NCI-H524 (cell line): ENCODE measurements at places on chromosomes 7 and 10.

DNA sequence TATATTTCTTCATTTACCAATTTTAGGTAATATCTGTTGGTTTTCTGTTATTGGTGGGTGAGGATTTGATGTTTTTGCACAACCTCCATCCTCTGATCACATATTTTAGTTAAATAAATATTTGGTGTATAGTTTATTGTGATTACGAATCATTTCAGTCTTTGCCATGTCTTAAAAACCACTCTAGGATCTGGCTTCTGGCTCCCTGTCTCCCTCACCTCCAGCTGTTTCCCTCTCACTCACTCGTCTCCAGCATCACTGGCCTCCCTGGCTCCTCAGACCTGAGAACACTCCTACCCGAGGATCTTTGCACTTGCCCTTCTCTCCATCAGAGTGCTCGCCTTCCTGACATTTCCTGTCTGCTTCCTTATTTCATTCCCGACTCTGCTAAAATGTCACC is 50.7 kb upstream of the NRF1 start:
- DNase-seq: no peak

GRCh38 chr7:28478656-28479055 is 66.3 kb downstream of the CREB5 start:
- DNase-seq: no peak

DNA sequence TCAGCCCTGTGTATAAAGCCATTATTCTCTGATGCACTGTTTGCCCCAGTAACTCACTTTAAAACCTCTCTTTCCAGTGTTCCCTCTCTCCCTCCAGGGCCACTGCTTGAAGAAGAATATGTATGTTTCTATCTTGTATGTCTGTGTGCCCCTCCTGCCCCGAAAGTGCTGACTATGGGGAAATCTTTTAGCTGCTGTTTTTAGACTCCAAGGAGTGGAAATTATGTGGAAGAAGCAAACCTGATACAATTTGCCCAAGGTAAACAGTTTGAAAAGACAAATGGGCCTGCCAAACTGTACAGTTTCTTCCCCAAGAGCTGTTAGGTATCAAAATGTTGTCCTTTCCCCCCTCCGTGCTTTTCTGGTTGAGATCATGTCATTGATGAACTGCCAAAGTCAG is 3.4 kb downstream of the ADRA2A start:
- DNase-seq: no peak

DNA sequence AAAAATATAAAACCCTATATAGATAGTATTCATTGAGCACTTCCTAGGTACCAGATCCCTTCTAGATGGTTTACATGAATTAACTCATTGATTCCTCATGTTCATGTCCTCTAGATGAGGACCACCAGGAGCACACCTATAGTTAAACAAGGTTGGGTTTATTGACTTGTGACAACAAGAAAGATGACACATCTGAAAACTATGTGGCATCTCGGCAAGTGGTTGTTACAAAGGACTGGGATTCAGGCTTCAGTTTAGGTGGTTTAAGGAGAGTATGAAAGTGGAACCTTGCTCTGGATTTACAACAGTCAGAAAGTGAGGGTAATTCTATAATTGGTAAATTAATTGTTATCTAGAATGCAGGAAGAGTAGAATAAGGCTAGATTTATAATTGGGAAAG is 99.0 kb upstream of the PHF14 start:
- DNase-seq: no peak

GRCh38 chr10:5812283-5813090 is 747 bp downstream of the GDI2 start:
- DNase-seq: peak; percentile 1

DNA sequence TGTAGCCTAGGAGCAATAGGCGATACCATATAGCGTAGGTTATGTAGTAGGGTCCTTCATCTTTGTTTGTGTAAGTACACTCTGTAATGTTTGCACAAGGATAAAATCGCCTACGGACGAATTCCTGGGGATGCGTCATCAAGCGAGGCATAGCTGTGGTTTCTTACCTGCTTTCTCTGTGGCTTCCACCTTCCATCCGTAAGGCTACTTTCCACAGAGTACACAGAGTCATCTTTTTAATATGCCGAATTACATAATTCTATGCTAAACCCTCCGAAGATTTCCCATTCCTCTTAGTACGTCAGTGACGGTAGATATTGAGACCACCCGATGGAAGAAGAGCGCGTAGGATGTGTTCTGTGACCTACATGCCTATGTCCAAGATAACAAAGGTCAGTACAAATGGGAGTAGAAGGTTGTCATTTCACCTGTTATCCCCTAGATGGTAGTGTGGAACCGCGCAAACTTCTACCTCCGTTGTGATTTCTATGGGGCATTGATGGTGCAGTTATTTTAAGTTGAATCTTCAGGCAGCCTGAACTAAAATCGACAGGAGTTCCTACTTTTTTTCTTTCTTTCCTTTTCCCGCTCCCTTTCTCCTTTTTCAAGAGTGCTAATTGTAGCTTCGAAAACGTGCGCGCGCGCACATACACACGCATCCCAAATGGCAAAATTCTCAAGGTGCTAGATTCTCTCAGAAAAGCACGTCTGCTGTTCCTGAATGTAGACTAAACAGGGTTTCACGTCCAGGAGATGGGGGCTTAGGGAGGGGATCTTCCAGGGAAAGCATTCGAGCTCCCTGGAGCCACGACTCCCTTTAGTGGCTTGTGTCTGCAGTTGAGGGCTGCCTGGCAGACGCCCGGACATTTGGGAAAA is 111.7 kb upstream of the MBL2 start:
- no peak for DNase-seq

- no peak for DNase-seq
Measured at GRCh38 chr7:5691606-5692005, 89.9 kb downstream of the RNF216 start.

DNA sequence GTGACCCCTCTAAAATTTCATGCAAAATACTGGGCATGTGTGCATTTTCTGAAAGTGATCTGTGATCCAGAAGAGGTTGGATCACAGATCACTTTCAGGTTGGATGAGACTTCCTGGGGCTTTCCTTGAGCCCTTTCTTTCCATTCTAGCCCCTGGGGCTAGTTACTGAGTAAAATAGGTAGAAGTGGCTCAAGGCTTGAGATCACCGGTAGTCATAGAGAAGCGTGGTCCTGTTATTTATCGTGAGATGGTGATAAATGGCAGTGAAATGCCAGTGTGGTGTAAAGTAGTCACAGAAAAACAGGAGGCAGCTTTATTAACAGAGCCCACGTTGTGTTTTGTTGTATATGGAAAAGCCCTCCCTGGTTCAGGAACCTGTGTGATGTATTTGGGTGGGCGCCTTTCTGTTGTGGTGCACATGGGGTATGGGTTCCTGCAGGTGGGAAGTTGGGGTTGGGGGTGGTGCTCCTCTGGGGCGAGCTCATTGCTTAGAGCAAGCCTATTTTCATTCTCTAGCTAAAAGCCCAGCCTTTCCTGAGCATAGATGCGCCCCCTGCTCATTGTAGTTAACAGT is 34.0 kb upstream of the SH2D4B start:
- DNase-seq: no peak
